ENCODE measurements at places on chromosomes 13 and 19.
A peak's percentile ranks its signal among the peaks of the same experiment; 100 is the strongest.

GRCh38 chr19:47523473-47523872 is 8.6 kb upstream of the NAPA start:
- no peak for DNase-seq

DNA sequence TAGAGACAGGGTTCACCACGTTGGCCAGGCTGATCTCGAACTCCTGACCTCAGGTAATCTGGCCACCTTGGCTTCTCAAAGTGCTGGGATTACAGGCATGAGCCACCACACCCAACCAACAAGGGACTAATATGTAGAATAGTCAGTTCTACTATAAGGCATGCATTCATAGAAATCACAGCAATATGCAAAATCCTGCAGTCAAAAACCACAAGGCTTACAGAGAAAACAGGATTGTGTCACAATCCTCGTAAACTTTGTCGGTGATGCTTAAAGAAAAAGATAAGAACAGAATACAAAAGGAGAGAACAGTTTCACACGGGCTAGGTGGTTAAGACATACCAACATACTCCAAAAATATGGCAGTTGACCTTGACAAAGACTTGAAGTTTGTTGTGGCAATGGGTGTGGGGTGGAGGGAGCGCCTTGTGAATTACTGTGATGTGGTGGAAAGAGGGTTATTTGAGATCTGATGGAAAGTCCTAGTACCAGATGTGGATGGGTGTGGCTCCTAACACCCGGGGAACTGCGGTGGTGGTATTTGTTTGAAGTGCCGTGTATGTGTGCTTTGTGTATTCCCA is 12.4 kb downstream of the NOSIP start:
- peak; percentile 57 for DNase-seq

DNA sequence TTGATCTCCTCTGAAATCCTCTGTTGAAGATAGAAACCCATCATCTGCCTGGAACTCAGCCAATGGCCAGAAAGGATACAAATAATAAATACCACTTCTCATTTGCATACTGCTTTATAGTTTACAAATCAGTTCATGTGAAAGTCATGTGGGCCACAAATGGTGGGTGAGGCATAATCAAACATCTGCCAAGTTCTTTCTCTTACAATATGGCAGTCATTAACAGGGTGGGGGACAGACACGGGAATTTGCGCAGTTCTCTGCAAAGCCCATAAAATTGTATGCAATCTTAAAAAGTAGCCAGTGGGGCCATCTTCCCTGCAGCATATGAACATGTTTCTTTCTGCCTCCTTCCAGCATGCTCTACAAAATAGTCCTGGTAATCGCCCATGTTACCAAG is 59.6 kb downstream of the NUFIP1 start:
- DNase-seq = no peak

- no peak for DNase-seq
Measured at GRCh38 chr13:29577136-29578051, 18.1 kb downstream of the SLC7A1 start.

DNA sequence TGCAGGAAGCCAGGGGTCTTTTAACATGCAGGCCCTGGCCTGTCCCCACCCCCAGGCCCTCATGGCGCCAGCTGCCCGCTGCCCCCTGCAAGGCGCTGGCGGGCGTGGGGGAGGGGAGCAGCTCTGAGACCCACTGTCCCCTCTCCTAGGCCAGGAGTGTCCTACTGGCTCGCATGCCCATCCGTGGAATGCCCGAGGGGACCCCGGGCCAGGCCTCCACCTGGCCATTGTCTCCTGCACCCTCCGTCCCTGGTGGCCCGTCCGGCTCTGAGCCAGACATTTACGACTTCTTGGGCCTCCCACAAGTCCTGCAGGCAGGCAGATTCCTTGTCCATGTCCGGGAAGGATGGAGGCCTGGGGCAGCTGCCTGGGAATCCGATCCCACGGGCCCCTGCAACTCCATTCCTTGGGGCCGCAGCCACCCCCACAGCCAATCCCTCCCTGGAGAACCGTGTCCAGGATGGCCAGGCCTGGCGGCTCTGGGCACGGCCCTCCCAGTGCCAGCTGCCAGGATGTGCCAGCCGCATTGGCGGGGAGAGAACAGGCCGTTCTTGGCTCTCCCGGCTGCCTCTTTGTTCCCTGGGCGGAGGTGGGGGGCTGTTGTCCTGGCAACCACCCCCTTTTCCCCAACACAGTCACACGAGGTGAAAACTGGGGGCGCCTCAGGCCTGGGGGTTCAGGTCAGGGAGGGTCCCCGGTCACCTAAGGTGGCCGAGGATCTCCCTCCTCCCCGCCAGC is 10.5 kb upstream of the PLIN3 start:
- DNase-seq = no peak

- no peak for DNase-seq
Measured at GRCh38 chr19:56978023-56978565, 137.6 kb upstream of the PEG3 start.

GRCh38 chr13:80235166-80235966 is 105.6 kb downstream of the SPRY2 start:
- DNase-seq = no peak

DNA sequence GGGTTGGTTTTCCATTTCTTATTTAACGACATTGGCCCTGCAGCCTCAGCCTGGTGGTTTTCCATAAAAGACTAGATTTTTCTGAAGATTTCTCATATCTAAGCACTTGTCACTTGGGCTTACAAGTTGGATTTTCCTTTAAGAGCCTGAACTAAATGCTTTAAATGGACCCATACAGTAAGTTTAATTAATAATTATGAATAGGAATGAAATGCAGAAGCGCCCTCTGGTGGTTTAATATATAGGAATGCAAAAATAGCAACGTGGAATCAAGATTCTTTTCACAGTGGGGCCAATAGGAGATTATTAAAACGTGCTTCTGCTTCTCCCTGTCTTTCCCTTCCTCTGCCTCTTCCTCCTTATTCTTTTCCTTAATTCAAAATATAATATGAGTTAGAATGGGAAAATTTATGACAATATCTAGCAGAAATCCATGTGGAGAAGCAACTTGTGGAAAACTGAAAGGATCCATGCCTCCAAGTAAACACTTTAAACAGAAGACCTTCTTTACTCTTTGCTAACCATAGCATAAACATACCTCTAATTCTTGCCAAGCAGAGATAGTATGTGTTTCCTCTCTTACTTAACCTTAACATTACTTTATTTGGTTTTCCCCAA is 324.0 kb downstream of the GPC5 start:
- no peak for DNase-seq

GRCh38 chr13:49220036-49220855 is at the start of gene MLNR:
MLNR (plus strand) TSS chr13:49220338; CDS start chr13:49220338, 0 bp downstream.
- peak; percentile 8 for DNase-seq
